Bronchus fibroblast of lung (primary cell): ENCODE measurements at places on chromosomes 2 and 18. TPM values are rescaled to one million over a fixed set of nuclear protein-coding genes. Genes with fewer than 3 reads are reported as not detected.

The SP140 gene
- total RNA-seq = 0.74 and 2.0 TPM in 2 replicates

The GNLY gene
- not detected in 2 replicates for total RNA-seq

The EGR4 gene
- not detected in 2 replicates for total RNA-seq

The GALNT14 gene
- total RNA-seq = 1.0 and 1.3 TPM in 2 replicates

The ACMSD gene
- not detected in 2 replicates for total RNA-seq

The TCF23 gene
- total RNA-seq = not detected in 2 replicates

The SMCHD1 gene
- 20.2 and 23.2 TPM in 2 replicates for total RNA-seq

The CYP27C1 gene
- not detected in 2 replicates for total RNA-seq

The IL36G gene
- total RNA-seq = not detected in 2 replicates

The KLF7 gene
- 14.0 TPM in 2 replicates for total RNA-seq

The NEU4 gene
- not detected in 2 replicates for total RNA-seq

The HOXD13 gene
- not detected in 2 replicates for total RNA-seq

The LIMS3 gene
- total RNA-seq = 1.0 and 1.2 TPM in 2 replicates

The DPP4 gene
- total RNA-seq = 5.9 and 7.4 TPM in 2 replicates

The MROH2A gene
- not detected in 2 replicates for total RNA-seq

The ALK gene
- total RNA-seq = not detected in 2 replicates
